Activated T-cell treated with anti-CD3 and anti-CD28 coated beads, Interleukin-2, amount 50 U/mL, for 48 hours (primary cell): ENCODE measurements at places on chromosomes 2 and 18.
A peak's percentile ranks its signal among the peaks of the same experiment; 100 is the strongest.

GRCh38 chr2:145569108-145569507 lies 1049.2 kb upstream of the ZEB2 start:
- DNase-seq = no peak

GRCh38 chr2:106537047-106537446 lies 49.9 kb downstream of the CD8B2 start:
- DNase-seq = no peak

DNA sequence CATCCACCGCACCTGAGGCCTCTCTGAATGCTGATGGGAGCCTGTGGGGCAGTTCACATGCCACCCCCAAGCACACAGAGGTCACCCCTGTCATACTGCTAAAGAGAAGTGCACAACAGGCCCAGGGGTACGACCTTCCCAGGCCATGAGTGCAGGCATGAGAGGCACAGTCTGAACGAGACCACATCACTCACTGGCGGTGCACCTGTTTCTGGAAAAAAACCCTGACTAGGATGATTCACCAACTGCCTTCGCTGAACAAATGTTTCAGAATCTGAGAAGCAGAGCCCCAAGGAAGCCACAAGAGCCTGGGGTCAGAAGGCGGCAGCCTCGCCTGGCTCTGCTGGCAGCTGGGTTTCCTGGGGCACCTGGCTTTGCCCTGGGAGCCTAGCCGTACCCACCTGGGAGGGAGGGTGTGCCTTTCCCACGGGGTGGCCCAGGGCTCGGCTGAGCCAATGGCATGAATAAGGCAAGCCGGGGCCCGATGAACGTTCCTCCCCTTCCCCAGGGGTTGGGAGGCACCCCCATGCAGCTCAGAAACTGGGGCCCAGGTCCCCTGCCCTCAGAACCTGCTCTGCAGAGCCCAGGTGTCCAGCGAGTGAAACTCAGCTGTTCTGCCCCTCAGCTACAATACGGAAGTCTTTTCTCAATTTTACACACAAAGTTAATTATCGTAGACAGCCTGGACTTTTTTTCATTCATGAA lies 73.8 kb downstream of the HDAC4 start:
- peak; percentile 80 for DNase-seq

DNA sequence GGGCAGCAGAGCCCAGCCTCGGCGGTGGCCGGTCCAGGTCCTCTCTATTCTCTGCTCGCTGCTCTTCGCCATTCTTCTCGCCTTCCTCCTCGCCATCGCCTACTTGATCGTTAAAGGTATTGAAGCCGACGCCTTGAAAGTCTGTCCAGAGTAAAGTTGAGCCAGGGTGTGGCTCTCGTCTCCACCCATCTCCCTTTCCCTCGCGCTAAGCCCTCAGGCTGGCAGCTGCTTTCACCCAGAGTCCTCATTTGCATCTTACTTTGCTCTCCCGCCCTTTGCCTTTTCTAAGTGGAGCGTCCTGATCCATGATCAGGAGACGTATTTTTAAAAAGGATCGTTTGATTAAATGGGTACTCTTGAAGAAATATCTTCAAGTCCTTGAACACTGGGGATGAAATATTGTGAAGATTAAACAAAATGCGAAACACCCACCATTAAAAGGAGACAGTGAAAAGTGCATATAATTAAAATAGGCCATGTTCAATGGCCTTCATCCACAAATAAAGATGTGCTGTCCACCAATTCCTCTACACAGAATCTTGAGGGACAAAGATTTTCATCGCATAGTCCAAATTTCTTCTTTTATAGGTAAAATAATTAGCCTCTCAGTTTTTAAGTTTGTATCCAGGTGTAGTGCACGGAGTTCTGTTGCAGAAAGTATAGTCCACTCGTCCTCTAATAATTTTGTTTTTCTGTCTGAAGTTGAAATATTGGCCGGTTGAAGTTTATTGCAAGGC lies 657 bp downstream of the ARL6IP6 start:
- DNase-seq = no peak

GRCh38 chr18:56913941-56914340 lies 232.9 kb upstream of the BOD1L2 start:
- DNase-seq = no peak

DNA sequence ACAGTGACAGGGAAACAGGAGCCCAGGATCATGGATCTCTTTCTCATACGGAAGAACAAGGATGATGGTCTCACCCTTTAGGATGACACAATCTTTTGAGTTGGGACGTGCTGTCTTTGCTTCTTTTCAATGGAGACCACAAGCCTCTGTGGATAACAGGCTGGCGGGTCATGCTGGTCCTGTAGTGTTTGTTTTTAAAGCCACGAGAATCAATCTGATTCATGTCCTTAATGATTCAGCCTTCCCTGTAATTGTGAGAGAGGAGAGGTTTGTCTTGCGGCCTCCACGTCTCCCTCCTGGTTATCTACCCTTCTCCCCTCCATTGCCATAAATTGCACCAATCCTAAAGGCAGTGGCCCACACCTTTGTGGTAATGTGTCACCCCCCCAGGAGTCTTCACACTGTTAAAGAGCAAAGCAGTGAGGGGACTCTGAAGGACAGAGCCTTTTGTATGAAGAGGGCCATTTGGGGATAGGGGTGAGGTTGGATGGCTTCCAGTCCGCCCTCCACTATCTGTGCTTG lies 87.7 kb upstream of the TGFA start:
- no peak for DNase-seq

GRCh38 chr18:22711192-22711685 lies 221.9 kb upstream of the RBBP8 start:
- no peak for DNase-seq

- DNase-seq = no peak
Measured at GRCh38 chr2:226730481-226730880, 69.1 kb downstream of the IRS1 start.

DNA sequence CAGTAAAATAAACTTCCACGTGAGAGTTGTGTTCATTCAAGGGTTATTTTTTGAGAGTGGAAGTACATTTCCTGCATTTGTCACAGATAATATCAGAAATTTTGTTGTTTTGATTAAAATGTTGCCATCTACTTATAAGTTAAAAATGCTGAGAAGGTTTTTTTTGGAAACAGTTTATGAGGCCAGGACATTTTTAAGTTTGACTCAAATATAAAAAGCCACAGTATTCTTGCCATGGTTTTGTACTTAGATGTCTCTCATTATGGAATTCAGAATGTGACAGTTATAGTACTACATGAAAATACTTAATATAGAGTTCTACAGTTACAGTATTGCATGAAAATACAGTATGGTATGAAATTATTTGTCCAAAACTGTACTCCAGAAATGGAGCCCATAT lies 44.1 kb downstream of the PDK1 start:
- DNase-seq = no peak

GRCh38 chr2:208099682-208100470 lies 24.4 kb downstream of the CRYGD start:
- DNase-seq = no peak

GRCh38 chr18:58792086-58792485 lies 72.6 kb upstream of the ZNF532 start:
- DNase-seq = no peak

GRCh38 chr2:163949693-163950092 lies 213.9 kb upstream of the FIGN start:
- no peak for DNase-seq

DNA sequence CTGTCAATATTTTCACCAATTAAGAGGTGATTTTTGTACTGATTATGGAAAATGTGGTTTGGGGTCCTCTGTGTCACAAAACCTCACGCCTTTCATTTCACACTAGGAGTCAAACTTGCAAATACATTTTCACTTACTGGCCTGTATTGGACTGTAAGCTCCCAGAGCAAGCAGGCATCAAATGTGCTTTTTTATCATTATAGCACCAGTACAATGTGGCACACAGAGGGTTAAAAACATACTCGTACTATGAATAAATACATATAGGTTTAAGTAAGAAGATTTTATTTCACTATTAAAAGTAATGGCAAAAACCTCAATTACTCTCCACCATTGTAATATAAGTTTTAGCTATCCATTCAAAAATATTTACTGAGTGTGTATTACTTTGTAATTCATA lies 56.7 kb downstream of the ABCB11 start:
- DNase-seq = no peak

DNA sequence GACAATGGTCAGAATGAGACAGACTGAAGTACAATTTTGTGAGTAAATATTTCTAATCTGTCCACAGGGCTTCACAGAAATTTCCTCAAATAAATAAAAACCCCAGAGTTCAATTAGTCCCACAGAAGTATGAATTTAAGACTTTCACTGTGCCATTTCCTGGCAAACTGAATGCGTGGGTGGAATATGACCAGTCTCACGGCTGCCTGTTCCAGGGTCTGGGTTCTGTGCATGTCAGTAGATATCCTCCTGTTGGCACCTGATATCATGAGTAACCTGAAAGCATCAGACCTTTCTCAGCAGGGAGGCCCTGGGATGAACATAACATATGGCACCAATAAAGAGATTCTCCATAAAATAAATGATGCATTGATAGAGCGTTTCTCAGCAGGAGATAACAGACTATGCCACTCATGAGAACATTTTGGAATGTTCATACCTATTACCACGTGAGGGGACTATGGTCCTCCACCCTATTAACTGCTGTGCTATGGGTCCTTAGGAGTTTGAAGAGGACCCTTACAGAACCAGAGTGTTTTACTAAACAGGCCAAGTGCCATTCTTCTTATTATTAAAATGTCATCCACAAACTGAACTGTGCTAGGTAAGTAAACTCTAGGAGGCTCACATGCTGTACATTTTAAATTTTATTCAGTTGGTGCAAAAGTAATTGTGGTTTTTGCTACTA lies 10.6 kb upstream of the MALL start:
- DNase-seq = no peak

- no peak for DNase-seq
Measured at GRCh38 chr2:171102802-171103201, 57.9 kb downstream of the TLK1 start.

- DNase-seq = no peak
Measured at GRCh38 chr2:205408696-205409095, 273.6 kb upstream of the NRP2 start.

DNA sequence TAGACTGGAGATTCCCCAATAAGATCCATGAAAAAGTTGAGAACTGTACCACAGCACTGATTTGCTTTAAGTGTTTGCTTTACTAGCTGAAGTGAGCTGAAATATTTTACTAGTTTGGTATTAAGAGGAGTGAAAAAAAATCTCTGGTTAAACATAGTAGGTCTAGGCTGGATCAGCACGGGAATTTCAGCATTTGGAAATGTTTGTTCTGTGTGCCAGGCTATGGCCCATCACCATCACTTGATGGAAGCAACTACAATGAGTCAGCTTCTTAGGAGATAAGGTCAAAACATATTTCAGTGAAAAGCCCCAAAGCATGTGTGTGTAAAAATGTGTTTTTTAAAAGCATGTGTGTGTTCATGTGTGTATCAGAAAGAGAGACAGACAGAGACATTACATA lies 131.4 kb upstream of the DNMT3A start:
- no peak for DNase-seq

DNA sequence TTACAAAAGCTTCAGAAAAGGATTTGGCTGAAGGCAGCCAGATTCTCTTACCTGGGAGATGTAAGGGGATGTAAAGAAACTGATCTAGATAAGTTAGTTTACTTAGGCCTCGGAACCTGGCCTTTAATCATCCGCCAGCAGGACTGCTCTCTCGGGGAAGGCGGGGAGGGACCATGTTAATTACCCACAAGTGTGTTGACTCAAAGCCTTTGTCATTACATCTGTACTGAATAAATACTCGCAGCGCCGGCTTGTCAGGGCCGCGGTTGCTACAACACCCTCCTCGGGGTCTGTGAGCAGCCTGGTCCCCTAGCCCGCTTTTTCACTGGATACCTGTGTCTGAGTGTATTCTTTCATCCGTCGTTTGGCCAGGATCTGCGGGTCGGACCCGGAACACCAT lies 6.7 kb downstream of the CHMP3 start:
- DNase-seq = no peak

DNA sequence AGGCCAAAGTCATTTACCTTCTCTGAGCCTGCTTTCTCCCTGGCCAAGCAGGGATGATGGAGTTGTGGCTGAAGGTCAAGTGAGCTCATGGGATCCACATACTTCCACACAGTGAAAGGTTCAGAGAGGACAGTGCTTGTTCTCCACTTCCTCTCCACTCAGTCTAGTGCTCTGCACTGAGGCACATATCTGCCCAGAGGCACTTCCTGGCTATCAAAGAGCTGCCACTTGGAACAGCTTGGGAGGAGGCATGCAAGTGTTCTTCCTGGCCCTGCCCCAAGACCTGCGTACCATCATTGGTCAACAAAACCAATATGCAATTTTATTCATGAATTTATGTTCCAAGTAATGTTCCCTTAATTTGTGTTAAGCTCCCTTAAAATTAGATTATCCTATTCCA lies 71.9 kb downstream of the RNF152 start:
- DNase-seq = no peak

- no peak for DNase-seq
Measured at GRCh38 chr18:11147371-11147951, 1.9 kb downstream of the PIEZO2 start.

DNA sequence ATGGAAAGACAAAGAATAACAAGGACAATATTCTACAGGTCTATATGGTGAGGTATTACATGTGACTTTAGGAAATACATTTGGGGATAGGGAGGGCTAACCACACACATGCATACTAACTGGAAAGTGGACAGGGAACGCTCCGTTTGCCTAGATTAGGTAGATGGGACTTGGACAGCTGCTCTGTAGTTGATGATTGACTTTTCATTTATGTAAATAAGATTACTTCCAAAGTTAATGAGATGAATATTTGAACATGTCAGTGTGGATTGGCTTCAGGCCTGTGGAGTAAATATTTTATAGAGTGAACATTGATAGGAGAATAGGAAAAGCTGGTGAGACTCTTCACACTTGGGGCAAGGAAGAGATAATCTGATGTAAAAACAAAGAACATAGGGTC lies 142.0 kb downstream of the NCK2 start:
- no peak for DNase-seq

DNA sequence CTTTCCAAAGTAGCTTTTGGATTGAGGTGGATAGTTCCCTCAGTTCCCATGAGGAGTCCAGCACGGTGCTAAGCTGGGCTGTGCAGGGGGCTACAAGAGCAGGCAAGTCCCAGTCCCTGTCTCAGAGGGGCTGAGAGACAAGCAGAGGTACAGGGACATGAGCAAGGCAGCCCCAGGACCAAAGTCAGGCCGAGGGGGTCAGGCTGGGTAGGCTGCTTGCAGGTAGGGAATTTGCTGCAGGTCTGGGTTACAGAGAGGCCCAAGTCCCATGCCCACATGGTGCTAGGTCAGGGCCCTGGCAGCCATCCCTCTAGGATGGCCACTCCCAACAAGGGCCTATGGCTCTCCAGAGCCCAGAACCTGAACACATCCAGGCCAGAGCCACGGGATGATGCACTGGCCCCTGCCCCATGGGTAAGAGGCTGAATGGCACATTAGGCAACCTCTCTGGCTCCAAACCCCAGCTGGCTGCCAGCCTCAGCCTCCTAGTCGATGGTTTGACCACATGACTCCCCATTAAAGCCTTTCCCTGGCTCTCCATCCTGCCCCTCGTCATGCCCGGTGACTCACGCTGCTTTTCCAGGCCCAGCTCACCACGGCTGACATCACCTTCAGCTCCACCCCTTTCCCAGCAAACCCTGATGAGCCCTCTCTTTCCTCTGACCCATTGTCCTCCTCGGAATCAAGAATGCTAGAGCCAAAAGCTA lies 83.7 kb downstream of the SDC1 start:
- DNase-seq = no peak
